ENCODE measurements at places on chromosomes 3 and 15.

DNA sequence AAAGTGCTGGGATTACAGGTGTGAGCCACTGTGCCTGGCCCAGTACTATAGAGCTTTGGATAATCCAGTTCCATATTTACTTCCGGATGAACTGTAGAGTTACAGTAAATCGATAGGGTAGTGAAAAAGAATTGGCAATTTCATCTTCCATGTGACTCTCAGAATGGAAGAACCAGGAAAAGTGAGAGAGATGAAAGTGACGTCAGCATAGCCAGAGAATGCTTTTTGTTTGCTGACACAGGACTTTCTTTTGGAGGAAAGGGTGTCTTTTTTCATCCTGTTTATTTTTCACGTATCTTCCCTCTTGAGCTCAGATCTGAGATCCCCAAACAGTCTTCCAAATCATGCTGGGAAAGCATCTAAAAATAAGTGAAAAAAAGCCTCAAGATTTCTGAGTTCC, 91.2 kb upstream of the KCNAB1 start:
- DNase-seq = no peak

DNA sequence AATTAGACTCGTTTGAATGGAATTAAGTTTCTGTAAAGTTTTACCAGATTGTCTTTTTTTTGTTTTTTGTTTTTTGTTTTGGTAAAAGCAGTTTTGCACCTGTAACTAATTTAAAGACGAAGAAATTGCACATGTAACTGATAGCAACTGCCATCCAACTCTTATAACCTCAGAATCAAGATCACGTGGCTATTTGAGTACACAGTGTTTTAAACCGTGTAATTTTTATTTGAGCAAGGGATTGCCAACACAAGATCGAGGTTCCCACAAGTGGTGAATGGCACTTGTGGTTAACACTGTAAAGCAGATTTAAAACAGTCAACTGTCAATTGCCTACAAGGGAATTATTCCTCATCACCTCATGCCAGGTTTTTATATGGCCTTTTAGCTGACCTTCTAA, 67.3 kb downstream of the PPARG start:
- no peak for DNase-seq

DNA sequence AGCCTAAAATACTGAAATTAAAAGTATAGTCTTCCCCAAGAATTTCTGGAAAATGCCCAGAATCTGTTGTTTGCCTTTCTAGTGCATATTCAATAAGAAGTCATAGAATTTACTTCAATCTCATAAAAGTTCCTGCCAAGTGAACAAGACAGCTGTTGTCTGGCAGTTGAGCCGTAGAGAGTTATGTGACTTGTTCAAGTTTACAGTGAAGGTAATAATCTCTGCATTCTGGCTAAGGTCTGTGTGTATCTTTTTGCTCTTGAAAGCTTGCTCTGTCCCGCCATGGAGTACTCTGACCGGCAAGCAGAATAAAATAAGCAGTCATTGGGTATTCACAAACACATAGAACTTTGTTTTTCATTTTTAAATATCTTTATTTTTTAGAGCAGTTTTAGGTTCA, 77.8 kb downstream of the GHSR start:
- no peak for DNase-seq

- DNase-seq = no peak
These were observed 107.0 kb downstream of the IQSEC1 start for GRCh38 chr3:12965999-12966846.

DNA sequence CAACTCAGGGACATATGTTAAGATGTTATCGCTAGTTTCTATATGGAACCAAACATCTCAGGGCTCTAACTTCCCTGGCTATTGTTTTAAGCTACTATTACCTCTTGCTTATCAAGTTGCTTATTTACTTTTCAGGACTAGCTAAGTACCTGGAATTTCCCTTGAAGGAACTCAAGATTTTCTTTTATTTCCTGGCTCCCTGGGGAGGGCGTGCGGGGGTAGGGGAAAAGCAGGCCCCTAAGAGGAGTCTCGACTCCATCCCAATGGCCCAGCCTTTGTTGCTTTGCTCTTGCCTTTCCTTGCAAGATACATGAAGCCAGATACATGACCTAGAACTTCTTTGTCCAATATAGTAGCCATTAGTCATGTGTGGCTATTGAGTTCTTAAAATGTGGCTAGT, 76.9 kb upstream of the STXBP5L start:
- DNase-seq = no peak

DNA sequence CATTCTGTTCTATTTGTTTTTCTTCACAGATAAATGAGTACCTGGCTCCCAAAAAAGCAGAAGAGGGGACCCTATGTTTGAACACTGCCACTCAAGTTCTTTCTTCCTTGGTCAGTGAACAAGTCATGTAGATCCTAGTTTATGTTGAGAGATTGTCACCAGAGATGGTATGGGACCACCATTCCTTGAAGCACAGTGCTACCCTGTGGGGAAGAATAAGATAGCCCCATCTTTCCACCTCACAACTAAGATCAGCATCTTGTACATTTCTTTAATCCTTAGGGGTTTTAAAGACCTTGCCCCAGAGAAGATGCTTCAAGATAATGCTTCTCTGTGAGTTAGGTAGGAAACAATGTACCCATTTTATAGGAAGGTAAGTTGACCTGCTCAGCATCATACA, 233.5 kb upstream of the WNT5A start:
- peak; percentile 48 for DNase-seq

- DNase-seq = peak; percentile 87
These were observed at the start of the genes GLT8D1 and SPCS1 for GRCh38 chr3:52705688-52706686. Gene GLT8D1 (minus strand): TSS chr3:52705791. CDS start chr3:52700460, 5,331 bp downstream. Gene SPCS1 (plus strand): TSS chr3:52706106. CDS start chr3:52706247, 141 bp downstream.

DNA sequence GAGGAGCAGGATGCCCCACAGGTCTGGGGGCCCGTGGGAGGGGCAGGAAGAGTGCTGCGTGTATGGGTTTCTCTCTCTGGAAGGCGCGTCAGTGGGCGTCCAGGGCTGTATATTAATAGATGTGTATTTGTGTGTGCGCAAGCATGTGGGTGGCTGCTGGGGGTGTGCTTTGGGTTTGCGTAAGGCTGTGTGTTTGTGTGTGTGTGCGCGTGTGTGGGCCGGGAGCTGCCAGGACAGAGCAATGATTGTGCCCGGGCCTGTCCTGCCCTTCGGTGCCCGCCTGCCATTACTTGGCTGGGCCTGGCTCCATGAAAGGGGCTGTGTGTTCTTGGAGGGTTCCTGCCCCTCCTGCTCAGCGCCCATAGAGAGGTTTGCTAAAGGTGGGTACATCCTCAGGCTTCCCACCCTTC, 16.3 kb downstream of the CSPG4 start:
- DNase-seq = no peak

DNA sequence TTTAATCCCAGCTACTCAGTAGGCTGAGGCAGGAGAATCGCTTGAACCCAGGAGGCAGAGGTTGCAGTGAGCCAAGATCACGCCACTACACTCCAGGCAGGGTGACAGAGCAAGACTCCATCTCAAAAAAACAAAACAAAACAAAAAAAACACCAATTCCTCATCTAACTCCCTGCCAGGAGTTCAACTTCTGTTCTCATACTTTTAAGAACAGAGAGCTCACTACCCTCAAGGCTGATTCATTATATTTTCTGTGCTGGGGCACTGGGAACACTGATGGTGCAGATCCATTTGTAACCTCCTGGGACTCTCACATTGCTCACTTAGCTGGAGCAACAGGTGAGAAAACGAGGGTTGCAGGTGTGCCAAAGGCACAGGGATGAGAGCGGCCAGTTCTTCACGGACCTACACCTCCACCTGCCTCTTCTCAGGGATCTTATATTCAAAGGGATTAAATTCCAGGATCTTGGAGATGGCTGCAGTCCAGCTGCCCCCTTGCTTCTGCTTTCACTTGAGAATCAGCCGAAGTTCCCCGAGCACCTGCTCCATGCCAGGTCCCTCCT, 12.3 kb upstream of the CSK start:
- no peak for DNase-seq

- no peak for DNase-seq
These were observed 32.6 kb downstream of the APBA2 start for GRCh38 chr15:28918141-28918983.

DNA sequence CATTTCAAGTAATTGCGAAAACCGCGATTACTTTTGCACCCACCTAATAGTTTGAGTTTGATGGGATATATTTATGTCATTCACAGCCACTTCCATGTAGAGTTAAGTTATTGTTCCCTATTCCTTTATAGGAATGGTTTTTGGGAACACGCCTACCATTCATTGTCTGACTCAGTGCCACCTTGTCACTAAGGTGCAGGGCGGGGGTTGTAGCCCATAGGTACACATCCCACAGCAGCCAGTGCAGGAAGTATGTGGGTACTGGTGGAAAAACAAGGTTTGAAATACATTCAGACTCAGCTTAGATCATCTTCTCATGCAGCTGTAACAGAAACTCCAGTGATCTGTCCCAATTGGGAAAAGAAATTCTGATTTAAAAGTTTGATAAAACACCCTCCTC, 48.2 kb upstream of the CFAP161 start:
- DNase-seq = no peak

DNA sequence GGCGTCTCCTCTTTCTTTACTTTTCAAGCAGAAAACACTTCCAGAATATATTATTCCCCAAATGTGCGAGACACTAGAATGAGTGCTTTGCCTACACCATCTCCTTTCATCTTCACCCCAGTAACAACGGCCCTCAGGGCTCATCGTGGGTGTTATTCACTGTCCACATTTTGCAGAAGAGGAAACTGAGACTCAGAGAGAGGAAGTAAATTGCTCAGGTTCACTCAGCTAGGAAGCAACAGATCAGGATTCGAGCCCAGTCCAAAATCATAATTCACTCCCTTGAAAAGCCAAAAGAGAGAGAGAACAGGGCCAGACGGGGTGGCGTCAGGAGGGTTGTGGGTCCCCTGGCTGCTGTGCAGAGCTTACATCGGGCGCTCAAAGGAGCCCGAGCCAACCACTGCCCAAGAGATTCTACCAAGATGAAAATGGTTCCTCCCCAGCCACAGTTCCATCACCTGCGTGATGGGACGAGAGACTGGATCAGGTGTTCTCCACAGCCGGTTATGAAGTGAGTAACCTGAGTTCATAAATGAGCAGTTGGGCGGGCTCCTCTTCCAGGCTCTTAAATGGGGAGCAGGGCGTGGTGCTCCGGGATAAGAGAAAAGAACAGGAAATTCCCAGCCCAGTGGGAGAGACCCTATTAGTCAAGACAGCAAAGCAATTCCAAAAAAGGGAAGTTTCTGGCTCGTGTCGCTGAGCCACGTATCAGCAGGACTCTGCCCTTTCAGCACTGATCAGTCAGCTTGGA, 48.6 kb upstream of the FLNB start:
- DNase-seq = no peak

DNA sequence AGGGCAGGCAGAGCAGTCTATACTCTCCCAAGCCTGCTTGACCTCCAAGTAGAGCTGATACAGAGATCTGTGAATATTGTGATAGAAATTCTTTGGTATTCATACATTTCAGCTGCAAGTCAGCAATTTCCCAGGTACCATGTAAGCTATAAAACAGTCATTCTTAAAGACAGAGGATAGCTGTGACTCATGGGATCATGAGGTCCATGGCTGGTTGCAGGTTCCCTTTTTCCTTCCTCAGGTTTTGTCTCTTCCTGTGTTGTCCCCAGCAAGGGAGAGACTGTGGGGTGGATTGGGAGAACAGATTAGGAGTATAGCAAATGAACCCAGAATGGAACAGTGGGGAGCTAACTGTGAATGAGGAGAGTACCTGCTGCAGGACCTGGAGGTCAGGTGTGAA, 5.4 kb upstream of the P4HTM start:
- no peak for DNase-seq

GRCh38 chr3:182787302-182788036, 5.8 kb upstream of the ATP11B start:
- no peak for DNase-seq

- DNase-seq = no peak
These were observed 46.5 kb downstream of the ACAA1 start for GRCh38 chr3:38090453-38090852.

DNA sequence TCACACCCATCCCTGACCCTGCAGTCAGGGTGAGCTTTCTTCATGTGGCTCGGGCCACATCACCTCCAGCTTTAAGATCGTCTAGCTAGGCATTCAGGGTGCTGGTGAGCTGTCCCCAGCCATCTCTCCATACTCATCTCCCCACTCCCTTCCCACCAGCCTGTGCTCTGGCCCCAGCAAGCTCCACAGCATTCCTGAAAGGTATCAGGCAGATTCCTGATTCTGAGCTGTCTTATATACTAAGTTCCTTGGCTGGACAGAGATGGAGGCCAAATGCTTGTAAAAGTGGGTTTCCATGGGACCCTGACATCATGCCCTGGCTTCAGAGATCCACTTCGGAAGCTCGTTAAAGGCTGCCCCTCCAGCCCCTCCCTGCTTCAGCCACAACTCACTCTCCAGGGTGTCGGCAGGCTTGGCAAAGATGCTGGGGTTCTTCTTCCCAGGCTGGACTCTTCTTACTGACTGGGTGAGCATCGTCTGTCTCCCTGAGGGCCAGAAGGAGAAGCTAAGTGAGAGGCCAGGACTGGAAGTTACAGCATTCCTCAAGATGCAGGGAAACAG, 3.9 kb downstream of the CILP start:
- no peak for DNase-seq

DNA sequence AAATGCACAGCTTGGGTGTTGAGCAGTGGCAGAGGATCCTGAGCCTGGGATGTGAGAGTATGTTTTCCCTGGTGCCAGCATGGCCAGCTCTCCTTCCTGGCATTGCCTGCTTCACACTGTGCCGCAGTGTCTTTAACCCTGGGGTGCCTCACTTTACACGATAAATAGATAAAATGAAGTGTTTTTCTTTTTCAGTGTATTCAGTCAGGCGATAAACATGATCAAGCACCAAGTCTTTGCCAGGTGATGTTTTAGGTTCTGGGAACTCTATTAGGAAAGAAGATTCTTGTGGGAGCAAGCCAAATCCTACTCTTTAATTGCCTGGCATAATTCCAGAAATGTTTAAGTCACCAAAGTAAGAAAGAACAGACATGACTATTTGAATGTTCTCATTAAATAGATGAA, 14.0 kb downstream of the ABHD6 start:
- no peak for DNase-seq

DNA sequence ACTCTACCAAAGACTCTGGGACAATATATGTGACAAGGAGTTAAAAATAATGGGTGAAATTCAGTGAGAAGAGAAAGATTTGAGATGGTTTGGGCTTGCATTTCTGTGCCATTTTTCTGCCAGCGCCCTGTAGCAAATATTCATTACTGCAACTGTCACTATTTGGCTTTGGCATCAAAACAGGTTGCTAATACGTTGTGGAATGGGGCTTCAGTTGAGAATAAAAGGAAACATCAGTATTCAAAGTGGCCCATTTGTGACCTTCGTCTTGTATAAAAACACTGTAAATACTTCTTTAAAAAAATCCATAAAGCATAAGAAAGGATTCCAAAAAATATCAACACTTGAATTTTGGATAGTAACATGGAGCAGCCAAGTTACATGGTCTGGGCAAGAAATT, 309.2 kb downstream of the ZNF385D start:
- DNase-seq = no peak

- DNase-seq = peak; percentile 48
These were observed 3.4 kb upstream of the DISP2 start for GRCh38 chr15:40354408-40355171.

GRCh38 chr3:172192830-172193415, 153.5 kb downstream of the FNDC3B start:
- no peak for DNase-seq

DNA sequence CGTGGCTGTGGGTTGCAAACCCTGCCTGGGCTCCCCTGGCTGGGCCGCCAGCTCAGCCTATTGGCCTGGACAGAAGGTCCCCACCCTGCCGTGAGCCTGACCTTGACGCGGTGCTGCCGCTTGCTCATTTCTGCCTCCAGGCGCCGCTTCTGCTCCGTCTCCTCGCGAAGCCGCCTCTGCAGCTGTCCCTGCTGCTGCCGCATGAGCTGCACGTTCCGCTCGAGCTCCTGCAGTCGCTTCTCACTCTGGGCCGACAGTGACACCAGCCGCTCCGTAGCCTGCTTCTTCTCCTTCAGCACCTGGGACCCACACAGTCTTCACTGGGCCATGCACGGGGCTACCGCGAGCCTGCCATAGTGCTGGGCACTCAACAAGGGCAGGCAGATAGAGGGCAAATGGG, 21.7 kb downstream of the KIF7 start:
- no peak for DNase-seq

Measured in HTR-8/SVneo (cell line).